ENCODE measurements at places on chromosomes 5 and 9.

DNA sequence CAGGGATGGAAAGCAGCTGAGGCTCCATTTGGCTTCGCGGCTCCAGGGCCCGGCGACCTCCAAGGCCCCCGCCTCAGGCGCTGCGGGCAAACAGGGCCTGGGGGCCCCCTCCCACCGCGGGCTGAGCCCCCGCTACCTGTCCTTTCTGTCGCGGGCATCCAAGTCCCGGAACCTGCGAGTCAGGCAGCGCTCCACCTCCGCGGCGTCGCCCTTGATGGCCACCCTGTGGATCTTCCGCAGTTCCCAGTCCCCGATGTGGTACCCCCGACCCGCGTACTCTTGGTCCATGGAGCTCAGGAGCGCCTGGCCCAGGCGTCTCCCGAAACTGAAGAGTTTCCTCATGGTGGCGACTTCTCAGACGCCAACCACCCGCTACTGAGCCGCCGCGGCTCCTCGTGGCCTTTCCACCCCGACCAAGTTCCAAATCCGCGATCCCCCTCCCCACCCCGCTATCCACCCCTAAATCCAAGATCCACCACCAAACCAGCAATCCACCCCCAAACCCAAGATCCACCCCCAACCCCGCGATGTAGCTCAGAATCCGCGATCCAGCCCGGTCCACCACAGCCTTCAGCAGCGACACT, 86.5 kb upstream of the CCDC180 start:
- no peak for DNase-seq

DNA sequence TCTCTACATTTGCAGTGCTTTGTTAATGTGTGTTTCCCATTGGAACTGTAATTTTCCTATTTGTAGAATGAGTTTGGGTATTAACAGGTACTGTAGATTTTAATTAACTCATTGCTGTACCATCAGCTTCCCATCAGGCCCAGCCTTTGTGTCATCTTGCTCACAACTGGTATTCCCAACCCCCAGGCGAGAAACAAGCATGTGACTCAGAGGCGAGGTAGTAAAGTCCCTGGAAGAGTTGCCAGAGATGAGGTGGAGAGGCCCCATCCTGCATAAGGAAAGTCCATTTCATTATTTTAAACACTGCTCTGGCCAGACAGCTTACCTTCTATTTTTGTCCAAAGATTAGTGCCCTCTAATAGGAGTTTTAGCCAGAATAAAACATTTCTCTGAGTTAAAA, 29.9 kb downstream of the ADCY2 start:
- DNase-seq = no peak

GRCh38 chr5:149485655-149486615, 65.3 kb downstream of the CSNK1A1 start:
- DNase-seq = no peak

DNA sequence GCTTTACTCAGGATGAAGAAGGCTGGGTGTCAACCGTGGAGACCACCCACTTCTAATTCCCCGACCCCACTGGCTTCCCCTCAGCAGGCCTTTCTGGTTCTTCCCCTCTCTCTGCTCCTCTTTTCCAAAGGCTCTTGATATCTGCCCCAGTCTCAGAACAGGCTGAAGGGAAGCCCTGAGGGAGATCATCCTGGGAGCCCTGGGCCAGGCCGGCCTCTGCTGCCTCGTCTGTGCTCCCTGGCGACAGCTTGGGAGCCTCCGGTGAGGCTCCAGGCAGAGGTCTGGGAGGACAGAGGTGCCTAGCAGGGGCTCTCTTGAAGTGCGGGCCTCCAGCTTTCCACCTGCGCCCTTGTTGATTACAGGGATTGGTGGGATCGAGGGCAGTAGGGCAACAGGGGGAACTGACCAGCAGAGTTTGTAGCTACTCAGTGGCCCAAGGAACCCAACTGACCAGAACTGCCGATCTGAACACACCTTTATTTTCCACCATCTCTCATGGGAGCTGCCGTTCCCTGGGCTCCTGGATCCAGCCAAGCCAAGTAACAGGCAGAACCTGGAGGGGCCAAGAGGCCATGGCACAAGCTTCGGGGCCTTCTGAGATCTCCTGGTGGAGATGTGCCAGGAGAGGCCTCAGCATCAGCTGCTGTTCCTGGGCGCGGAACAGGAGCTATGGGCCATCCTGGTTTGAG, 198.5 kb downstream of the CACNA1B start:
- DNase-seq = no peak

DNA sequence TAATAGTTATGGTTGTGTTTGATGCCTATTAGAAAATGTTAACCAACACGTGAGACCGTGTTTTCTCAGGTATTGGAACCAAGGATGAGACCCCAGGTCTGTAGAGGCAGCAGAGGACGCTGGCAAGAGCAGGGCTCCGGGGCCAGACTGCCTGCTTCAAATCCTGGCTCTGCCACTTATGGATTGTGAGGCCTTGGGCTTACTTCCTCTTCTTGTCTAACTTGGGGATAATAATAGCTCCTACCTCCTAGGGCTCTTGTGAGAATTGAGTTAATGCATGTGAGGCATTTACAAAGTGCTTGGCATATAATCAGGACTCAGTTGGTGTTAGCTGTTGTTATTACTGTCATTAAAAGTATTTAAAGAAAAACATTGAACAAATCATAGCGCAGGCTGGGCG, 85.5 kb upstream of the PITX1 start:
- DNase-seq = no peak

DNA sequence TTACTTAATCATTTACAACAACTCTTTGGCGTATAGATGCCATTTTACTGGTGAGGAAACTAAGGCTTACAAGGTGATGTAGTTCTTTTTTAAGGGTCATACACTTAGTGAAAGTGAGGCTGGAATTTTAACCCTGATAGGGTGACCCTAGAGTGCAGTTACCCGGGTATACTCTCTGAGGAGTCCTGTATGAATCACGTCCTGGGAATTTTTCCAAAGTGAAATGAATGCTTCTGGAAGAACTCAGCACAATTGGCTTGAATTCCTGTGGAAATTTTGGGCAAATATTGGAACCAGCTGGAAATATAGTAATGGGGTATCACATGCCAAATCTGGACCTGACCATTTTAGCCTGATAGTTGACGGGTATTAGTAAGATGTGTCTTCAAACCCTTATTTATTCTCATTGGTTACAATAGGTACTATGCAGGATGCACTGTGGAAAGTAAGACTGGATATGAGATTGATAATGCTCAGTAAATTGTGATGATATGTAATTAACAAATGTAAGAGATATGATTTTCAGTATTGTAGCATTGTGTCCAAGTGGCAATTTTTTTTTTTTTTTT, 14.8 kb downstream of the SUB1 start:
- DNase-seq = no peak

GRCh38 chr9:21559402-21560280, 77.5 kb upstream of the IFNE start:
- DNase-seq = no peak
